Fibroblast of lung (primary cell): ENCODE measurements at places on chromosomes 3 and 15.

DNA sequence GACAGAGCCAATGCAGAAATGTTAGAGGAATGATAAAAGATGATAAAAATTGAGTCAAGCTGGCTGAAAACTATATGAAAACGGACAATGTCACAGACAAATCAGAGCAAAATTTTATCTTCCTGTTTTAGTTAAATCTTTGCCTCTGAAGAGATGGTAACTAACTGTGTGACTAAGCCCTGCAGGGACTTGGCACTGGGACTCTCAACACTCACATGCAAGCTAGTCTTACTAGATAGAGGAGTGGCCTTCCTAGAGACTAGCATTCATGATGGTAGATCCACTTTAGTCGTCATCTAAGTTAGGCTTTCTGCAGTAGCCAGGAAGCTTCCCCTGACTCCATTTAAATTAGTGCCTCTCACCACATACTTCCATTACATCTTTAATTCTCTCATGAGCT is 4.1 kb downstream of the CCDC191 start:
- no peak for DNase-seq

- DNase-seq, result no peak
These were observed 119.1 kb downstream of the ADCY5 start for GRCh38 chr3:123329636-123330340.

- no peak for DNase-seq
These were observed at the start of gene SNX22 for GRCh38 chr15:64151727-64152506. Gene SNX22 (plus strand): TSS chr15:64151731. CDS start chr15:64151776, 45 bp downstream.

DNA sequence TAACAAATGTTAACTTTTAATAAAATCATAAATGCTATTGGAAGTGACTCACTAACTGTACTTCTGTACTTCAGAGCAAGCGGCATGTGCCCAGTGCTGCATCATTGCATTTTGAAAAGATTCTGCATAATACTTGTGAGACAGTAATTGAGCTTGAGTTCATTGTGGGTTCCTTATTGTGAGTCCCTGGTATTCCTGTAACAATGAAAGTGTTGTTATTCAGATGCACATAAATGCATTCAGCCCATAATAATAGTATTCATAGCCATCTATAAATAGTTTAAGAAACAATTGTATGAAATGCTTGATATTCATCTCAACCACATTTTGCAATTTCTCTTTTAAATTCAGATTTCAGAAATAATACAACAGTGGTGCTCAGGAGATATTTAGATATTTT is 976.4 kb downstream of the CADM2 start:
- no peak for DNase-seq

- peak; percentile 76 for DNase-seq
These were observed 52.8 kb upstream of the UTS2B start for GRCh38 chr3:191383124-191383523.

DNA sequence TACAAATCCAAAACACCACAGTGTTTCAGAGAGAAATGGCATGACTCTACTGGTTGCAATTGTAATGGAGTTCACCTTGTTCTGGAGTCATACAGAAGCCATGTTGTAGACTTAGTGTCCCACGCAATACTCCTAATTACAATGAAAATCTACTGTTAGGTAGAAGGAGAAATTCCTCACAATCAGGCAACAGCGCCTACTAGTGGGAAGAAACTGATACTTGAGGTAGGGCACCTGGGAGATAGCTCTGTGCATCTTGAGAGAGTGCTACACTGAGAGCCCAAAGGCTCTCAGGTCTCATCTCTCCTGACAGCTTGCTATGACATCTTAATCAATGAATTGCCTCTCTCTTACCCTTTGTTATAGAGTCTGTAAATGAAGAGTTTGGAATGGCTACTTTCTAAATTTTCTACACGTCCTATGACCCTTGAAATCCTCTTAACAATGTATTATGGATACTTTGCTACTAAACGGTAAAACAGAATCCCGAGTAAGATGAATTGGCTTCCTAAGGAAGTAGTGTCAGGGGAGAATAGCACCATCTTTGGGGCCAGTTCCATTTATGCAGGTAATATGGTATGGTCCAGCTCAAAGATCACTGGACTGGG is 422.7 kb upstream of the TPRG1 start:
- no peak for DNase-seq

GRCh38 chr15:44101286-44101685 is 93.8 kb downstream of the FRMD5 start:
- peak; percentile 9 for DNase-seq

DNA sequence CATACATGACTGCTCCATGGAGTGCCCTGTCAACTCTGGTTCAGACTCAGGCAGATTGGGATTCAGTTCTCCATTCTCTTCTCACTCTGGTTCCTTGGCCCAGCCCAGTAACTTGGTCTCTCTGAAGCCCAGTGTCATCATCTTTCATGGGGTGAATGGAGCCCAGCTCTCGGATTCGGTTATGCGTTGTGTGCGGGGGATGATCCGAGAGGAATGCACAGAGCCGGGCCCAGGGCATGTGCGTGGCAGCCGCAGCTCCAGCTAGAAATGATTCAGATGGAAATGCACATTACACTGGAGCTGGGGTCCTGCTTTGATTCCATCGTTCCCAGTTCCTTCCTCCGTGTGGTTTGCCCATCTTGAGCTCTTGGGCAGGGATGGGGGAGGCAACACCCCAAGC is 189.4 kb downstream of the FEZF2 start:
- no peak for DNase-seq

DNA sequence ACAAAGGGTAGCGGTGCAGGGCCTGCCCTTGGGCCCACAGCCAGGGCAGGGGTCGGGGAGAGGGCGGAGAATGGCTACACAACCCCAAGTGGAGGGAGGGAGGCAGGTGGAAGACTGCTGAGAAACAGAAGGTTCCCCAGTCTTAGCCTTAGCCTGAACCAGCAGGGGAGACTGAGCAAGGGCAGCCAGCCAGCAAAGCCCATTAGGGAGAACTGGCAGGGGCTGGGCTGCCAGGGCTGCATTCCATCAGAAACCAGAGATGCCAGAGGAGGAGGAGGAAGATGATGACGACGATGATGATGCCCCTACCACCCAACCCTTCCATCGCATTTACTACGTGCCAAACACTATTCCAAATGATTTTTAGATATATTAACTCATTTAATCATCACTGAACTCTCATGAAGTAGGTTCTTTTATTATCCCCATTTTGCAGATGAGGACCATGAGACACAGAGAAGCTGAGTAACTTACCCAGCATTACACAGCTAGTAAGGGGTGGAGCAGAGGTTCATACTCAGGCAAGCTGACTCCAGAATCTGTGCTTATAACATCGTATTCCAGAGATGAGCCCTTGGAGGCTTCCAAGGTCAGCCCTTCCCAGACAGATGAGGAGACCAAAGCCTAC is 8.7 kb downstream of the SEMA7A start:
- no peak for DNase-seq

GRCh38 chr15:99248000-99248715 is 1.2 kb downstream of the TTC23 start:
- DNase-seq, result no peak

DNA sequence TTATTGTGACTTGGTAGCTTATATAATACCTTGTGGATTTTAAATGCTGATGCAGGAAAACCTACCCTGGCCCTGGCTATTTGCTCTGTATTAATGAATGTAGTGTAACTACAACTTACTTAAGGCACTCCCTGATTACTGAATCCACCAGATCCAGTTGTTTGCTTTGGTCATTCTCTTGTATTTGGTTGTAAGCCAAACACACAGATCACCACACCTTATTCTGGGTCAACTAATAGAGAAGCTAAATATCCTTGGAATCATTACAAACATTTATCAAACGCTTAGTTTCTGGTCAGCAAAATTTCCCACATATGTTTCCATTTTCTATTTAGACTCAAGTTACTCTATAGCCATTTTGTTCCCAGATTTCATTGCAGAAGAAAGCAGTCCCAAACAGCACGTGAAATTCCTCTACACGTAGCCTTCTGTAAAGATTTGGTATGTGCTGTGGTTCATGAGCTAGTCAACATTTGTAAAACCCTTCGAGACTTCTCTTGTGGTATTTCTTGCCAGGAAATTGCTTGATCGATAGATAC is 322.6 kb downstream of the MEX3B start:
- no peak for DNase-seq

- DNase-seq, result peak; percentile 65
These were observed 31.4 kb downstream of the NPTN start for GRCh38 chr15:73601451-73602445.

DNA sequence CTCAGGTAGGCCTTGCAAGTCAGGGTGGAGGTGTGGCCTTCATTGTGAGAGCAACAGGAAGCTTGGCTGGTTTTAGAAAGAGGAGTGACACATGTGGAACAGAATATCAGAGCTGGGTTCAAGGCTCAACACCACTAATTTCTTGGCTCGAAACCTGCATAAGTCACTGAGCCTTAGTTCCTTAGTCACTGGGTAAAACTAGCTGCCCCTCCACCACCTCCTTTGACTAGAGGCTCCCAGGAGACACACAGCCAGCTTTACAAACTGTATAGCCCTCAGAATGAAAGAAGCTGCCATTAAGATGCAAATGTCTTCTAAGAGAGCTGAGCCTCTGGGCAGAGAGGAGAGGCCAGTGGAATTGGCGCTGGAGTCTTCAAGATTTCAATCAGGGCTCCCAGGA is 67.7 kb downstream of the CERS3 start:
- DNase-seq, result no peak

DNA sequence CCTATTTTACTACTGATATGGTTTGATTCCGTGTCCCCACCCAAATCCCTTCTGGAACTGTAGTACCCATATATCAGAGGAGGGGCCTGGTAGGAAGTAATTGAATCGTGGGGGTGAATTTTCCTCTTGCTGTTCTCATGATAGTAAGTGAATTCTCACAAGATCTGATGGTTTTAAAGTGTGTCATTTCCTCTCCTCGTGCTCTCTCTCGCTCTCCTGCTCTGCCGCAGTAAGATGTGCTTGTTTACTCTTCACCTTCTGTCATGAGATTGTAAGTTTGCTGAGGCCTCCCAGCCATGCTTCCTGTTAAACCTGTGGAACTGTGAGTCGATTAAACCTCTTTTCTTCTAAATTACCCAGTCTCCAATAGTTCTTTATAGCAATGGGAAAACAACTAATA is 81.2 kb upstream of the ZBTB20 start:
- no peak for DNase-seq

- peak; percentile 66 for DNase-seq
These were observed 374.9 kb upstream of the TGFBR2 start for GRCh38 chr3:30231277-30232141.

DNA sequence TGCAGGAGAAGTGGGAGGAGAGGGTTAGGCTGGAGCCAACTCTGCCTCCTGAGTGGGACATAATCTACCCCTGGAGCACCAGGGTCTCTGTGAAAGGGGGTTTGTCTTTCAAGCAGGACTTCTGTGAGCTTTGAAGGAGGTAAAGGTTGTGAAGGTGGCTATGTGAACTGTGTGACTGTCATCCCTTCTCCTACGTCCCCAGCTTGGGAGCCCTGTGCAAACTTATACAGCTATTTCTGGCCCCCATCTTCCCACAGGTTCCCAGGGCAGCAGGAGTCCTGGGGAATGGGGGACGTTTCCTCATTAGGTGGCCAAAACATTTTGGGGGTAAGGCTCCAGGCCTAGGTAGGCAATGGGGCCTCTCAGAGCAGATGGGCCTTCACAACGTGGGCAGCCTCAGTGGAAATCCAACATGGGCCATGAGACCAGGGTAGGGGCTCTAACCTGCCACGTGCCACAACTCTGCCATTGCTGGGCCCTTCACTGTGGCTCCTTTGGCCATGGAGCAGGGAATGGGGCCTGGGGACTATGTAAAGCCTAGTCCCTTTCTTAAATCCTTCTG is 3.5 kb downstream of the VIPR1 start:
- DNase-seq, result no peak

DNA sequence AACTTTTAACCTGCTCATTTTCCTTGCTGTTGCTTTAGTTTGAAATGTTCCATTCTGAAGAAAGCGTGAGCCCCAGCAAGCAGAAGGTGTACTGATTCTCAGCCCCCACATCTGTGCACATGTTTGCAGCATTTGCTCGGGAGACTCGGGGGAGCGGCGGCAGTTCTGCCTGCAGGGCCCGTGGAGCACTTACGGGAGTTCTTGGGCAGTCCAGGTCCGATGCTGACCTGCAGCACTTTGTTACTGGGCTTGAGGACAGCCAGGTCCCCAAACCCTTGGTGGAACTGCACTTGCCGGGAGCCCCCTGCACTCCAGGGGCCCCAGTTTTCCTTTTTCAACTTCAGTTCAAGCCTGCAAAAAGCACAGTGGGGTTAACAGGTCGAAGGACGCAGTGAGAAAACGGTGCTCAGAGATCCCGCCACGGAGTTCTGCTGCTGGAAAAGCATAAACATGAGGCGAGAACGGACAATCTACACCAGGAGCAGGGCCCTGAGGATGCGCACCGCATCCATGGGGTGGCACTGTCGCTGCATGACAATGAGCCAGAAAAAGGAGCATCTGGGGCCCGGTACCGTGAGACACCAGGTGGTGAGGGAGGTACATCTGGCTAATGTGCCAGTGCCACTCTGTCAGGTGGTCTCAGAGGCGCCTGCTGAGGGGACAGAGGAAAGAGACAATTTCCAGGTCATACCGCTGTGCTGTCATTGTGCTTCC is 45.6 kb upstream of the LDHAL6B start:
- peak; percentile 44 for DNase-seq

- peak; percentile 66 for DNase-seq
These were observed 76.1 kb downstream of the ARNT2 start for GRCh38 chr15:80480171-80480811.

DNA sequence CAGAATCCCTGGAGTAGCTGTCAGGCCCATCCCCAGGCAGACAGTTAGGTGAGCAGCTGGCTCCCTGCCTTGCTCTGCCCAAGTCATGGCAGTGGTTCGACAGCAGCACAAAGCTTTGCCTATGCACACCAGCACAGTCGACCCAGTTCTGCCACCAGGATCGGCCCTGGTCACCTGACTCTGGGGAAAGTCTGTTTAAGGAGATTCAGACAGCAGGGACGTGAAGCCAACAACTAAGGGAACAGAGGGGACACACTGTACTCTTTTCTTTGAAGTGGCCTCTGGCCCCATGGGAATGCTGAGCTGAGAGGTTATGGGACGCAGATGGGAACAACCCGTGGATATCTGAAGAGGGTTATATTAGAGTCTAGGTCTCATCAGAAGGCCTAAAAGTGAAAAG is 134.8 kb downstream of the CHDH start:
- no peak for DNase-seq

DNA sequence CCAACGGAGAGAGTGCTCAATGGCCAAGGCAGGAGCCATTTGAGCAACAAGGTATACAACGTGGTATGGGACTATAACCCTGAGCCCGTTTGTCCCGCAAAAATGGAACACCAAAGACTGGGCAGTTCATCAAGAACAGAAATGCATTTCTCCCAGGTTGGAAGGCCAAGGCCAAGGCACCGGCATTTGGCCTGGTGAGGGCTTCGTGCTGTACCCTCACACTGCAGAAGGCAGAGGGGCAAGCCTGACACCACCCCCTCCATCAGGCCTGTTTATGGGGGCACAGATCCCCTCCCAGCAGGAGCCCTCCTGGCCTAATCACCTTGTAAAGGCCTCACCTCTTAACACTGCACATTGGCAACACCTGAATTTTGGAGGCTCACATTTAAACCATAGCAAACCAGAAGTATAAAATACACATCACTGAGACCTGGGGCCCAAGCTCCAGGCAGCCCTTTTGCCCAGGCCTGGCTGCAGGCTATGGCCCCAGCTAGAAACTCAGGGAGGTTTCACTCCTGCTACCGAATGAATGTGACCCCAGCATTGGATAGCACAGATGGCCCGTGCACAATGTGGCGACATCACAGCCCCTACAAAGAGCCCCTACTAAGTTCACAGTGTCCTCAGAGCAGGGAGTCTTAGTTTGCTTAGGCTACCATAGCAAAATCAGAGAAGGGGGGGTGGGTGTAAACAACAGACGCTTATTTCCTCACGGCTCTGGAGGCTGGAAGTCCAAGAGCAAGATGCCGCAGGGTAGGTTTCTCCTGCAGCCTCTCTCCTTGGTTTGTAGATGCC is 47.1 kb downstream of the KLF15 start:
- DNase-seq, result no peak

GRCh38 chr15:40421246-40422157 is 15.9 kb downstream of the IVD start:
- peak; percentile 44 for DNase-seq
